K562 (cell line): ENCODE measurements at places on chromosomes 3 and 15.
A peak's percentile ranks its signal among the peaks of the same experiment; 100 is the strongest.

- DNase-seq = no peak
These were observed 8.7 kb upstream of the MCCC1 start for GRCh38 chr3:183108001-183108449.

DNA sequence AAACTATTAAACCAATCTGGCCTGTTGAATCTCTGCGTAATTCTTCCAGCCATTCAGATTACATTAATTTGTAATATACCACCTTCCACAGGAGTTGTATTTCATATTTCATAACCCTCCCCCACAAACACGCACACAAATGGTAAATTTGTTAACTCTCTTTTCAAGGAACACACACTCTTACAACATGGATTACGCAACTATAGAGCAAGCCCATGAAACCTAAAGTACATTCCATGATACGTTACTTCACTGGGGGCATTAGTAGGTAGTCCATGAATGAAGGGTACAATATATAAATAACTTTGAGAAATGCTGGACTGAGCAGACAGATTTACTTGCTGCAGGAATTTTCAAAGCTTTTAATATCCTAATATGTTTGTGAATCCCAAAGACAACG is 65.0 kb downstream of the TRIM69 start:
- no peak for DNase-seq

DNA sequence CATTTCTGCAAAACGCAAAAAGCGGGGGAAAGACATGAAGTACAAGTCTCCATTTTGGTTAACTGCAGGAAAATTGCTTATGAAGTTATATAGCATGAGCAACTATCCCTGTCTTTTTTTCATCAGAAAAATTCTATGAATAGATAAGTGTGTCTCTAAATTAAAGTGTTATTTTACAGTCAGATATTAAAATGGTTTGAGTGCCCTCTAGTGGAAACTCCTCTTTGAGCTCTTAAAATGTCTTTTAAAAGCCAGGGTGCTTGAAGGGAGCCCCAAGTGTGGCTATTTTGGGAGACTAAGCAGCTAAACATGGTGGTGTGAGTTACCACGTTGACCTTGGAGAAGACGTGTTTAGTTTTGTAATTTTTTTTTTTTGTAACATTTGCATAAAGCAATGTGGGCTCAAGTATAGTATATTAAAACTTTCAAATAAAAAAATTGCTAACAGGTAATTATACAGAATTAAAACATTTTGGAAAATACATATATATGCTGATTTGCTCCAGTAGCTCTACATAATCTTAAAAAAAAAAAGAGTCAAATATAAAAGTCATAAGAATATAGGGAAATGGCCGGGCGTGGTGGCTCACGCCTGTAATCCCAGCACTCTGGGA is 77.2 kb downstream of the PPP2R3A start:
- peak; percentile 16 for DNase-seq

- no peak for DNase-seq
These were observed 66.4 kb downstream of the SRGAP3 start for GRCh38 chr3:9183011-9183410.

DNA sequence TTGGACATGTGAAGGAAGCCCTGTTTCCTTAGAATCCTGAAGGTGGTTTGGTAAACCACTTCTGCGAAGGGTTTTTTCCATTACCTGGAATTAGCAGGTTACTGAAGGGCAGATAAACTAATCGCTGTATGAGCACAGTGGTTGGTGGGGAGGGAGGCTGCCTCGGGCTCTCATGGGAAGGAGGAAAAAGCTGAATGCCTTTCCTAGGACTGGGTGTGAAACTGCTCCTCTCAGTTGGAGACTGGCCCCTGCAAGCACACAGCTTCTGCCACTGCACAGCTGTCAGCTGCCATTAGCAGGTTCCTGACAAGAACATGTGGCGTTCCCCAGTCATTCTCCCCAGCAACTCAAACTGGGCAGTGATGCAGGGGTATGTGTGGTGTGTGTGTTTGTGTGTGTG is 376.3 kb downstream of the GAP43 start:
- DNase-seq = no peak

- no peak for DNase-seq
These were observed 101.6 kb upstream of the ARHGEF3 start for GRCh38 chr3:56903231-56903782.

DNA sequence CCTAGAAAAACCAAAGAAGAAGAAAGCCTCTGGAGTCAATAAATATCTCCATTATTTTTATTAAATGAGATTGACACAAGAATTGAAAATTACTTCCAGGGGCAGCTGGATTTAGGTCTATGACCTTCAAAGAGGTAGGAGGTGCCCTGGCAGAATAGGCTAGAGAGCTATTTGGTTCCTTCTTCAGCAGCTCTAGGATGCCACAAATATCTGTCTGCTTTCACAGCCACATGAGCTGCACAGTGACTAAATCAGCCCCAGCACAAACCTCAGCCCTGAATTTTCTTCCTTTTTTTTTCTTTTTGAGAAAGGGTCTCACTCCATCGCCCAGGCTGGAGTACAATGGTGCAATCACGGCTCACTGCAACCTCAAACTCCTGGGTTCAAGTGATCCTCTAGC is 223.5 kb downstream of the ABHD5 start:
- DNase-seq = no peak

GRCh38 chr15:80310776-80311175 is 58.8 kb upstream of the CTXND1 start:
- DNase-seq = no peak

DNA sequence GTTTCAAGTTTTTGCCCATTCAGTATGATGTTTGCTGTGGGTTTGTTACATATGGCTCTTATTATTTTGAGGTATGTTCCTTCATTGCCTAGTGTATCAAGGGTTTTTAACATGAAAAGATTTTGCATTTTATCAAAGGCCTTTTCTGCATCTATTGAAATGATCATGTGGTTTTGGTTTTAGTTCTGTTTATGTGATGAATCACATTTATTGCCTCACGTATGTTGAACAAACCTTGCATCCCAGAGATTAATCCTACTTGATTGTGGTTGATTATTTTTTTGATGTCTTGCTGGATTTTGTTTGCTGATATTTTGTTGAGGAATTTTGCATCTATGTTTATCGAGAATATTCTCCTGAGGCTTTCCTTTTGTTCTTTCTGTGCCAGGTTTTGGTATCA is 39.4 kb downstream of the TMCO5A start:
- no peak for DNase-seq

DNA sequence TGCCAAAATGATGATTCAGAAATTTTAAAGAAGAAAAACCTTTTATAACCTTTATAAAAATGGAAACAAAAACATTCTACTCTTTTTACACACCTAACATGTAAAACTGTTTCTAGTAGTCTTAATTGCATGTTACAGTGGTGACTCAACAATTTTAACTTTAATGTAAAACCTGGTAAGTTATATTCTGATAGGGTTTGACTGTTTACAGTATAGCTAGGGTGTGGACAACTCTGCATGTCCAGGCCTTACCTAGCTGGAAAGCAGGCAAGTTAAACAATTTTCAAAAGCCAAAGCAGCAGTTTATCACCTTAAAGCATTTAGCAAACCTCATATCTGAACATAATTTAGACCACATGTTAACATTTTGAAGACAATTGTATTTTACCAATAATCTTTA is 328.5 kb downstream of the NEK10 start:
- DNase-seq = no peak

- no peak for DNase-seq
These were observed 244.2 kb downstream of the TLE3 start for GRCh38 chr15:69853544-69853951.

DNA sequence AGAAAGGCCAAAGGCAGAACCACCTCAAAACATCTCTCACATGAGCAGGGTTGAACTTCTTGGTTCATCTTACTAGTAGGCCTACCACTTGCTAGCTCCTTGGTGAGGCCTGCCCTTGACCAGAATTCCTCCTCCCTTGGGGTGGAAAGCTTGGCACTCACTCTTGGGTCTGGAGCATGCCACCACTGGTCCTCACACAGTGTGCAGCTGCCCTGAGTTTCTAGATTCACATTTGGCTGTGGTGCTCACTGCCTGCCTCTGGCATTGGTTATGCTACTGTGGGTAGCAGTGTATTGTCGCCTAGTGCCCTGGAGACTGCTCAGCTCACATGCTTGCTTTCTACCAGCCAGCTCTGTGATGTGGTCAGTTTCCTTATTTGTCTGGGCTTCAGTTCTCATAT is 23.7 kb downstream of the OXNAD1 start:
- no peak for DNase-seq

DNA sequence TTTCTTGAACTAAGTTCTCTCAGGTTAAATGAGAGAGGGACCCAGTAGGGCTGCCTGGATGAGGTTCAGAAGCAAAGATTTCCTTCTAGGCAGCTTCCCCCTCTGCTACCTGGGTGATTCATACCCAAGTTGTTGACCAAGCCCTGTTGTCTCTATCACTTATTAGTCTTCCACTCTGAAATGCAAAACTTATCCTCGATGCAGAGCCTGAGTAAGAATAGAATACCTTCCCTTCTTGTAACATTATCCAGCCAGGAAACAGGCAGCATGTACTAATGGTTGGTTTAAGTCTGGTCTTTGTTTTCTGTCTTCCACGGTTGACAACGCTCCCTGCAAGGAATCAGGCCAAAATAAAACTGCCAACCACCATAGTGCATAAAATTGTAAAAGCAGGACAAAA is 377.3 kb downstream of the MECOM start:
- DNase-seq = no peak

DNA sequence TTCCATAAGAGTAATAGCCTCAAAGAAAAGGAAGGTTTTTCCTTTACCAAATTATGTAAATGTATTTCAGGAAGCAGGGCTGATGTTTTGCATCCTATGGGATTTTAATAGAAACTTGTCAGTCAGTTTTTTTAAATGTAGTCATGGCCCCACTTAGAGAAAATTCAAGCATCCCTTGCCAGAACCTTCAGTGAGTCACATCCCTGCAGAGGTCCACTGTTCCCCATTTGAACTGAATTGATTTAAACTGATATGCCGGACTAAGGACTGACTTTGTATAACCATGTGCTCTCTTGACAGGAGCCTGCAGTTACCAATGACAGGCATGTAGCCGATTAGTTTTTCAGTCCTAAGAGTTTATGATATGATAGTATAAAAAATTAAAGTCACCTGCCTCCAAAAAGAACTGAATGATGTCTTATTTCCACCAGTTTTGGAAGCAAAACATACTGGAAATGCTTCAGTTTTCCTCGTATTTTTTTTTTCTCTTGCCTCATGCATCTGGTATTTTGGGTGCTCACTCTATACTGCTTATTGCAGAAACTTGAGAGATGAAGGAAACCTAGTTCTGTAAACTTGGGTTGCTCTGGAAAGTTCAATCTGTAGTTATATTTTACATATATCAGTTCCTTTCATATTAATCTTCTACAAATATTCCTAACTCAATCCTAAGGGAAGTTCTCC is 30.7 kb downstream of the LRTM1 start:
- DNase-seq = no peak

GRCh38 chr3:126850370-126851085 is 132.4 kb upstream of the PLXNA1 start:
- DNase-seq = no peak

- no peak for DNase-seq
These were observed 2.5 kb downstream of the SNTN start for GRCh38 chr3:63654931-63655330.

DNA sequence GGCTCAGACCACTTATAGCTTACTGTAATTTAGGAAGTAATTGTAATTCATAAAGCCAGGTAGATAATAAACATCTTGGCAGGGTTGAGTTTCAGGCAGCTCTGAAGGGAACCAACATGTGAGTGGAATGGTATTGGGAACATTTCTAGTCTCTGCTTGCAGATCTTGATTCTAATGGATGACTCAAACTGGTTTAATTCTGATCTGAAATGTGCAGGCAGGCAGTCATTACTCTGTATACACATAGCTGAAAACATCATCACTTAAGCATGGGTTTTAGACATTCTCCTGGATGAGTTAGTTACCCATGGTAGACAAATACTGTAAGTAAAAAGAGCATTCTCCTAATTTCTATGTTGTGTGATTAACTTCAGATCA is 317.0 kb upstream of the TPRG1 start:
- no peak for DNase-seq

DNA sequence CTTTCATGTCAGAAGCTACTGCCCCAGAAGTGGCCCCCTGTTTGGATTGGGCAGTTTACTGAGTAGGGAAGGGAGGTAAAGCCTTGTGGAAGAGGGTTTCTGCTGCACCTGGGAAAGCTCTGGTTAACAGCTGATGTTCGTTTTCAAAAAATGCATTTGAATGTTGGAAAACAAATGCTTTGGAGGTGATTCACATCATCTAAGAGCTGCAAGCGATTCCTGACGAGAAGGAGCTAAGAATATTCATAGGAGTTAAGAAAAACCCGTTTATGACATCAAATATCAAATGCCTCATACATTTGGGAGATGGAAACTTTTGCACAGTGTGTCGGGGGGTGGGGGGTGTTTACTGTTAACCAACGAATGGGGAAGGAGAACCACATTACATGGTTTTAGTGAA is 183.8 kb upstream of the NR2F2 start:
- no peak for DNase-seq

DNA sequence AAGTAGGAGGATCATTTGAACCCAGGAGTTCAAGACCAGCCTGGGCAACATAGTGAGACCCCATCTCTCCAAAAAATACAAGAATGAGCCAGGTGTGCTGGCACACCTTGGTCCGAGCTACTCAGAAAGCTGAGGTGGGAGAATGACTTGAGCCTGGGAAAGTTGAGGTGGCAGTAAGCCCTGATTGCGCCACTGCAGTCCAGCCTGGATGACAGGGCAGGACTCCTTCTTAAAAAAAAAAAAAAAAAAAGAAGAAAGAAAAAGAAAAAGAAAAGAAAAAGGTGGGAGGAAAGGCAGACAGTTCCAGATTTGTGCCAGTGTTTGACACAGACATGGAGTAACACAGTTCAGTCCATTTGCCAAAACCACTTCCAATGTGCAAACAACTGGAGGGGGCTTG is 75.7 kb downstream of the ATP10A start:
- DNase-seq = no peak

- DNase-seq = no peak
These were observed 1.5 kb upstream of the FBXO22 start for GRCh38 chr15:75902129-75902557.

GRCh38 chr3:139302084-139302800 is 41.6 kb upstream of the MRPS22 start:
- no peak for DNase-seq

GRCh38 chr3:147008886-147009285 is 397.5 kb downstream of the ZIC4 start:
- no peak for DNase-seq

- no peak for DNase-seq
These were observed 60.3 kb upstream of the HERC1 start for GRCh38 chr15:63893866-63894661.
